ENCODE measurements at places on chromosomes 12 and 14.

DNA sequence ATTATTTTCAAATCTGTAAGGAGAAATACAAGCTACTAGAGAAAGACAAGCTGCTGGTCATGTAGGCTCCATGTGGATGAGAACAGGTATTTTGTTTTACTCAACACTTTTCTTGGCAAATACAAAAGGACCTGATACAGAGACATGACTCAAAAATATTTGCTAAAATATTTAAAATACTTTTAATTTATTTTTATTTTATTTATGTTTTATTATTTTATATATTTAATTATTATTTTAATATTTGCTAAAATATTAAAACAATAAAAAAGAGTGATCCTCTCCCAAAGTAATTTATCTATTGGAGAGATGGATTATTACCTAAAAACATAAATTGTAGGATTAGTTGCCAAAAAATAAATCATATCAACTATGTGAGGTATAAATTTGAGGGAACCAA lies 808.9 kb upstream of the SEL1L start:
- no peak for DNase-seq

GRCh38 chr12:47887529-47887928 lies 17.3 kb downstream of the VDR start:
- DNase-seq, result no peak

DNA sequence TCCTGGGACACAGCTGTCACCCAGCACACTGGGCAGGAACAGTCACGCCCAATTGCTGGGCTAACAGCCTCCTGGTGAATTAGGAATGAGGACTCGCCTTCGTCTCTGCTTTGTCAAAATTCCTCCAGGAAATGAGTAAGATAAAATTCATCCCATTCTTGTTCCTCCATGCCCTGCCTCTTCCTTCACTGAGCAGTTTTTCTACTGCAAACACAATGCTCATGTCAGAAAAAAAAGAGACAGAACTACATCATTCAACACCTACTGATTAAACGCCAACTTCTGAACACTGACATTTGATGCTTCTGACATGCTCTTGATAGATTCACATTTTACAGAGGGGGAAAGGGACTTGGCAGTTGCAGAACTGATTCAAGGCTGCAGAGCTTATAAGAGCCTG lies 37.5 kb upstream of the DTX1 start:
- no peak for DNase-seq

- DNase-seq, result no peak
Observed at GRCh38 chr12:111467092-111467856, 61.6 kb downstream of the SH2B3 start.

- no peak for DNase-seq
Observed at GRCh38 chr12:9124383-9125031, 8.8 kb upstream of the A2M start.

GRCh38 chr14:82003426-82003825 lies 469.8 kb upstream of the SEL1L start:
- no peak for DNase-seq

DNA sequence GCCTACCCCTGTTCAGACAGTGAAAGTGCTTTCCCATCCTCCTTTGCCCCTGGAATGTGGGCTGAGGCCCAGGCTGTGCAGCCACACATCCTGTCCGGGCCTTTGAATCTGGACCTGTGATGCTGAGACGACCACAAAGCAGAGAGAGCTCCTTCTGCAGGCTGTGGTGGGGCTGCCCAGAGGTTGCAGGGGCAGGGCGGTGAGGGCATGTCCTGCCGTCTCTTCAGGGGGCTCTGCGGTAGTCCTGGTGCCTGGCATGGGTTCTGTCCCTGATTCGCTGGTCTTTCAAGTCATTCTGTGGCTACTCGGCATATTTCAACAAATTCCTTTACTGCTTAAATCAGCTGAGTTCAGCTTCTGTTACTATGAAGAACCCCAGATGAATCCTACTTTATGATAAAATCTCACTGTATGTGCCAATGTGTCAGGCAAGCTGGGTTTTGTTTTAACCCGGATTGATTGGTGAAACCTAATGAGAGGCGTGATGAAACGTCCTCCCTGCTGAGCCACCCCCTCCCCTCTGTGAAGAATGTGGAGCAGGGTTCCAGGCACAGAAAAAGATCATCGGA lies 63.4 kb upstream of the DICER1 start:
- DNase-seq, result no peak

GRCh38 chr12:94745562-94745961 lies 95.2 kb upstream of the TMCC3 start:
- no peak for DNase-seq

DNA sequence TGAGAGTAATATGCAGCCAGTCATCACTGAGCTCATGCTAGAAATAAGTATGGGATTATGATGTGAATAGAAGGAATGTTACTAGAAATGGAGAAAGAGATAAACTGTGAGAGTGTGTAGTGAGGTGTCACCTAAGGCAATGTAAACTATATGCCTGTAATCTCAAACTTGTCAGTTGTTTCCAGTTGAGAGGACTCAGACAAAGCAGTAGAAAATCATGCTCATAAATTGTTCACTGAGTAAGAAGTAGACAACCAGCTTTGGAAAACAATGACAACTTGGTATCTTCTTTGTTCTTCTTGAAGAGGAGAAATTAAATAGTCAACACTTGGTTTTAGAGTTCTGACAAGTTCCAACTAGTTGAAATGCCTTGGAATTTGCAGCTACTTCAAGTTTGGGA lies 148.5 kb upstream of the OR4E1 start:
- DNase-seq, result no peak

GRCh38 chr14:21699551-21699950 lies 25.9 kb upstream of the OR4E1 start:
- DNase-seq, result no peak

DNA sequence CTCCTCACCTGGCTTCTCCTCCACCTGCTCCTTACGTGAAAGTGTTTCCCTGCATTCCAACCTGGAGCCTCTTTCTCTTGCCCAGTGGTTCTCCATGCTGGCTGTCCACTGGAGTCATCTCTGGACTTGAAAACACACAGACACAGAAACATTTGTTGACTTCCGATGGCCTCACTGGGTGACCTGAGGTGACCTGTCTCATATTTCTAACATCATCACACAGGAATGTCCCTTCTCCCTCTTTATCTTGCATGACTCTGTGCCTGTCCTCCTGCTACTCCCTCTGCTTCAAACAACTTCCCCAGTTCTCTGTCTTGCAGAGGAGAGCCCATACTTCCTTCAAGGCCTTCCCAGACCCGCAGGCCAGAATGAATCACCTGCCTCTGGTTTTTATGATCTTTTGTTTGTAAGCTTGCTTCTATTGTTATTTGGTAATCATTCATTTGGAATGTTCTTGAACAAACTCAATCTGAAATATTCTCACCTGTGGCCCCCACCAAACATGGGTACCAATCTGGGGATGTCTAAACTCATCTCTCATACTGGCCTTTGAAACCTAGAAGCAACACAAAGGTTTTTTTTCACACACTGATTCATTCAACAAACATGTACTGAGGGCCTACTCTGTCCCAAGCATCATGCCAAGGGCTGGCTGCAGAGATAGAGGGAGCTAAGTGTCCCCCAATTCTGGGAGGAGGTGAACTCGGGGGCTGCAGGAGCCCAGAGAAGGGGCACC lies 9.7 kb upstream of the RIN3 start:
- DNase-seq, result no peak

DNA sequence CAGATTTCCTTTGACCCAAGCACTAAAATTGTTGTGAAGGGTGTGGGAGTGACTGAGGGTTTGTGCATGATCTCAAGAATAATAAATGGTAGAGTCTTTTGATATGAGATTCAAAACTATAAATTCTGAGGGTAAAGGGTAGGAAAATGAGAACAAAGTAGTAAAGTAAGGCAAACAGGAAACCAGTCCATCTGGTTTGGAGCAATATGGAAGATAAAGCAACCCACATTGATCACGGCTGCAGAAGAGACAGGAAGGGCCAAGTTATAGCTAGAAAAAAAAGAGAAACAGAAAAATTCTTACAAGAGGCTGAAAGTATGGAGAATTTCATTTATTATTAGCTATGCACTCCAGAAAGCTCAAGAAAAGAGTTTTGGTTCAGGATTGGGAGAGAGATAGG lies 4.6 kb upstream of the SLCO1B3 start:
- no peak for DNase-seq

- no peak for DNase-seq
Observed at GRCh38 chr14:59022144-59022543, 166.3 kb upstream of the DAAM1 start.

DNA sequence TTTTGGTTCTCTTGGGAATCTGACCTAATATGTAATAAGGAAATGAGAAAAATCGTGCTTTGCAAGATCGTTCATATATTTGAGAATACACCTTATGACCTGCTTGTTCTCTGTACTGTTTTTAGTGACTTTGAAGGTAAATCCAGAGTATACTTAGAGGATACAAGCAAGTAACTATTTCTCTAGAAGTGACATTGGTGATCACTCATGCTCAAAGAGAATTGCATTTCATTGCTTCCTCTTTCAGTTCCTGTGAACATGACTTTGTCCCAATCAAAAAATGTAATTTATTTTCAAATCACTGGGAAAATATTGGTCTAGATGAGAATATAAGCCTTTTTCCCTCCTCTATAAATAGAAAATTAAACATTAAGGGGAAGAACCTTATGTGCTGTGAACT lies 2.7 kb downstream of the KTN1 start:
- no peak for DNase-seq

GRCh38 chr12:54598970-54599369 lies 10.5 kb upstream of the PPP1R1A start:
- no peak for DNase-seq

DNA sequence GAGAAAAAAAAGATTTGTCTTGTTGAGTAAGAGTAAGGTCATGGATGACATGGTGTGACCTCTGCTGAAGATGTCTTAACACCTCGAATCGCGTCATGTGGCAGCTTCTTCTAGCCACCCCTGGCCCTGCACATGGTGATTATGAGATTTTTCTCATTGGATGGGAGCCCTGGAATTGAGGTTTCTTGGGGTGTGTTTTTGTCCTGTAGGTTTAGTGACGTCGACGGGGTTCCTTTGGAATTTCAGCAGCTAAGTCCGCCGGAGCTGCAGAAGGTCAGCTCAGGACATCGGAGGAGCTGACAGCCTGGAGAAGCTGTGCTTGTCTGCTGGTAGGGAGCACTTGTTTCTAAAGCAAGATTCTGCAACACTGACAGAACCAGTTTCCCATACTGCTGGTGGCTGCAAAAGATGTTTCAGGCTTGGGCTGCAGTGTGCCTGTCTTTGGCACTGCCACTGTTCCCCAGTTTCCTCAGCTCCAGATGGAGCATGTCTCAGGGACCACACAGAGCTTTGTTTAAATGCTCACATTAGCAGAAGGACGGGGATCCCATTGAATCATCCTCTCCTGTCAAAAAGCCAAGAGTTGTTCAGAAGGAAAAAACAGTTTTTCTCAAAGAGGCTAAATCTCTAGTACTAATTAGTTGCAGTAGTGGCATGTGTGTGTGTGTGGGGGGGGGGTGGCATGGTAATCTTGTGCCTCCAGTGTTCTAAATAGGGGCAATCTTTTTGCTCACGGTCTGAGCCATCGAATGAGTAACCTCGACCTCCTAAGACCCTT lies 5.2 kb upstream of the FOS start:
- DNase-seq, result no peak

DNA sequence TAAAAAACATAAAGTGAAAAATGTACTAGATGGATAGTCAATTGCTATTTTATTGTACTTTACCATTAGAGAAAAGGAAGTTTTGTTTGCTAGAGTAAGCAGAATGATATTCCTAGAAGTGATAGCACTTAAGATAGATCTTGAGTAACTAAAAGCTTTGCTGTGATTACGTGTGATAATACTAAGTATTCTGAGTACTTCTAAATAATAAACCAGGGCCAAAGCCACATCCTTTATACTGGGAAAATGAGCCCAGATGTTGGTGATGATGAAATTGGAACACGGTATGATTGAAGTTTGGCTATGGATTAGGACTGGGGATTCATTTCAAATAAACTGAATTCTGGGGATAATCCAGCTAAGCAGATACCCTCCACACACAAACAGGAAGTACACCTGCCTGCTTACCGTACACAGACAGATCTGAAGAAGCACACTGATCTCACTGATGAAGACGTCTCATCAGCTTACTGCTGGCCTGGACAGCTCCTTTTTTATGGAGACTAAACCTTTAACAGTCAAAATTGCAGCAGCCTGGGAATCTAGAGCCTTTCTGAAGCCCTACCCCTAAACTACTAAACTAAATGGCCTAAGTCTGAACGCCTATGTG lies 199.8 kb downstream of the LRFN5 start:
- DNase-seq, result no peak
